Uterine smooth muscle cell (primary cell): ENCODE measurements at places on chromosomes 13 and 19. TPM values are rescaled to one million over a fixed set of nuclear protein-coding genes. Genes with fewer than 3 reads are reported as not detected.

ZNF492 gene
- total RNA-seq, result 0.25 and 0.66 TPM in 2 replicates

NBEA gene
- 6.1 and 11.4 TPM in 2 replicates for total RNA-seq

FGF9 gene
- total RNA-seq, result 0.11 and 0.12 TPM in 2 replicates

APOC1 gene
- total RNA-seq, result 1.4 TPM in 1 of 2 replicates, not detected in the other
